HS-27A (cell line): ENCODE measurements at places on chromosomes 1 and 21.

GRCh38 chr1:184865831-184866230 is 108.5 kb downstream of the NIBAN1 start:
- DNase-seq = no peak

GRCh38 chr21:45747233-45747766 is 103.8 kb downstream of the PCBP3 start:
- no peak for DNase-seq

DNA sequence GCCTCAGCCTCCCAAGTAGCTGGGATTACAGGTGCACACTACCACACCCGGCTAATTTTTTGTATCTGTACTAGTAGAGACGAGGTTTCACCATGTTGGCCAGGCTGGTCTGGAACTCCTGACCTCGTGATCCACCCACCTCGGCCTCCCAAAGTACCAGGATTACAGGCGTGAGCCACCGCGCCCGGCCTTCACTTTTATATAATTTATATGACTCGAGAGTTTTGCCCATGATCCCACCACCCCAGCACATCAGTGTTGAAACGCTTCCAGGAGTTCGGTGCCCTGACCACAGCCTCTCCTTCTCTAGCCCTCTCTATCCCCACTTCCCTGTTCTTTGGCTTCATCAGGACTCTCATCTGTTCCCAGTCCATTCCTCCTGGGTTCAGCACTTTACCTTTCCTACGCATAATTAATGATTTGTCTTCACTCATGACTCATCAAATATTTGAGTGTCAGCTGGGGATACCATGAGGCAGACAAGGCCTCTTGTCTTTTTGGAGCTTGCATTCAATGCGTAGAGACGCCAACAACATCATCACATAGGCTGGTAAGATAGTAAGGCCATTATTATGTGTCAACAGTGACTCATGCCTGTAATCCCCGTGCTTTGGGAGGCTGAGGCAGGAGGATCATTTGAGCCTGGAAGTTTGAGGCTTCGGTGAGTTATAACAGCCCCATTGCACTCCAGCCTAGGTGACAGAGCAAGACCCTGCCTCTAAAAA is 1.4 kb downstream of the PMF1 start:
- no peak for DNase-seq

- DNase-seq = no peak
Observed at GRCh38 chr1:42419126-42419821, 36.5 kb downstream of the ZMYND12 start.

- no peak for DNase-seq
Observed at GRCh38 chr1:167344112-167344511, 123.4 kb downstream of the POU2F1 start.

DNA sequence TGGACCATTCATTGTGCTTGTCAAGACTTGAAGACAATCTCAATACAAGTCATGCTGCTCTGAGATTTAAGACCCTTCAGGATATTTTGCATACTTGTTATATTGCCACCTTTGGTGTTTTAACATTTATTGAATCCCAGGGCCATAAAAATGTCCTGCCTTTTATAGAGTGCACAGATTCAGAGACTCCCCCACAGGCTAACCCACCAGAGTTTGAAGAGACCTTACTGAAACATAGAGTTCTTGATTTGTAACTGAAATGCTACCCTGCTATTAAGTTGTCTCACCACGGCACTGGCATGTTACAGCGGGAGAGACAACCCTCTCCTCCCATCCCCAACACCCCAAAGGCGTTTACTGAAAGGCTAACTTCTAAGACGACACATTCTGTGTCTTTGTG is 313.9 kb upstream of the USP24 start:
- DNase-seq = no peak

DNA sequence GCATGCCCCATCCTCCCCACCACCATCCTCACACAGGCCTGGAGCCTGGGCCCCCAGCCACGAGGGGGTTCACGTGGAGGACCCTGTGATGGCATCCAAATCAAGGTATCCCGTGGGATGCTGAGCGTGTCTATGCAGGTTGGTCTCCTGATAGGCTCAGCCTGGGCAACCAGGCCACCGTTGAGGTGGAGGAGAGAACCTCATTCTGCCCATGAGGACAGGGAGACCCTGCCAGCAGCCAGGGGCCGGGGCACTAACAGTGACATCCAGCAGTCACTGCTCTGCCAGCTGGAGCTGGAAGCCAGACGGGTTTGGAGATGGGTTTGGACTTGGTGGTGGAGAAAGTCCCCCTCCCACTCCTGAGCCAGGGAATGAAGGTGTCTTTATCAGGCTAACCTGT is 582.8 kb downstream of the MATN1 start:
- DNase-seq = no peak

- DNase-seq = no peak
Observed at GRCh38 chr21:33189824-33190223, 39.9 kb upstream of the IFNAR2 start.

GRCh38 chr1:154574716-154575115 is 7.1 kb downstream of the CHRNB2 start:
- no peak for DNase-seq

DNA sequence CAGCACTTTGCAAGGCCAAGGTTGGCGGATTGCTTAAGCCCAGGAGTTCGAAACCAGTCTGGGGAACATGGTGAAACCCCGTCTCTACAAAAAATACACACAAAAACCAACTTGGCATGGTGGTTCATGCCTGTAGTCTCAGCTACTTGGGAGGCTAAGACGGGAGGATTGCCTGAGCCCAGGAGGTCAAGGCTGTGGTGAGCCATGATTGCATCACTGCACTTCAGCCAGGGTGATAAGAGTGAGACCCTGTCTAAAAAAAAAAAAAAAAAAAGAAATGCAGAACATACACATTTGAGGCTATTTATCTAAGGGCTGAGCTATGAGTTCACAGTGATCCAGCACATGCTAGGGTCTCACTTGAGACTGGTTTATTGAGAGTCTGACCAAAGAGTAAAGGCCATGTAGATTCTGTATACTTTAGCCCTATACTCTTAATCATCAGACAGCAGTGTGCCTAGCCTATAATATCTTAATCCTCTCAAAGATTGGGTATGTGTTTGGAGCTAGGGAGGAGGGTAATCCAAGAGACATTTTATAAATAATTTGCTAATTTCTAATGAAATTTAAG is 23.9 kb downstream of the RNF2 start:
- DNase-seq = no peak

- DNase-seq = peak; percentile 75
Observed at GRCh38 chr1:180502361-180503279, at the start of gene ACBD6. Gene ACBD6, minus strand, starts transcription at chr1:180502577. Its CDS starts 311 bp downstream, at chr1:180502266.

GRCh38 chr1:58586271-58586670 is 9.2 kb upstream of the TACSTD2 start:
- no peak for DNase-seq

DNA sequence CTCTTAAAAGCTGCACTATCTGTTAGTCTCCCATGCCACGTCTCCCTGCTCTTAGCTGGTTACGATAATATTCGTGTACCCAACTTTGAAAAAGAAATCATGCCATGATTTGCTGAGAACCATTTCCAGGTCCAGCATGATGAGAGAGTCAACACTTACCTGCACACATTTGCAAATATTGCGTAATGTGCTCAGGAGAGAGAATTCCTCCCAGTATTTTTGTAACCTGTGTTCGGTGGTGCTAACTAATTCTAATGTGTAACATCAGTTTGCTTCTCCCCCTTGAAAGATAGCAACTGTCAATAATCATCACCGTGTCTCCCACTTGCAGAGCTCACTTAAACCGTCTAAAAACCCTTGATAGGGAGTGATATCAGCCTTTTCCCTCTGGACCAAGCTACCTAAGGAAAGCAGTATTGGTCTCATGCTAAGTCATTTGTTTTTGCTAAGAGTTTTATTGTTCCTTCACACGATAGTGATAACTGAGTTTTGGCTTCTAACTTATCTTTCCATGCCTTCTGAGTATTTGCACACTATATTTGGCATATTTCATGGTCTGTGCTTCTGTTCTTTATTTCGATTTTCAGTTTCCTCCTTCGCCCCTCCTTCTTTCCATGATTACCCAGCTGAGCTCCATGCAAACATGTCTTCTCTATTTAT is 61.1 kb upstream of the IRF2BP2 start:
- no peak for DNase-seq

DNA sequence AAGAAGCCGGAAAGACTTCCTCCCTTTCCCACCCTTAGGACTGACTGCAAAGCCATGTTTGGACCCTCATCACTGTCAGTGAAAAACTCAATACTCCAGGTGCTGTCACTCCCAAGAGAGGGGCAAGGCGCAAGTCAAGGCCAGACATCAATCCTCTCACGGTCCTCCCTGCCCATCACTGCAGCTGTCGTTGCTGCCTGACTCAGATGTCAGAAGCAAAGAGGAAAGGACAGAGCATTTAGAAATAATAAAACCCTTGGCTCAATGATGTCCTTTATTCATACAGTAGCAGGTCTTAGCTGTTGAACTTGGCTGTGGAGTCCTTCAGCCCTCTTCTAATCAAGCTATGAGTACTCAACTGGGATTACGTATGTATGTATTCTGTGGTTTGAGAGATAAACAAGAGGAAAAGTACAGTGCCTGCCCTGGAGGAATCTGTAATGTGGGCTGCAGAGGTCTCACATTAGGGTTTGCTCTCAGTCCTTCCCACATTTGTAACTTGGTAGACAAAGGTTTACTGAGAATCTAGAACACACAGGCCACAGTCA is 13.5 kb downstream of the SUSD4 start:
- DNase-seq = no peak

GRCh38 chr21:34980423-34981115 is 68.5 kb downstream of the RUNX1 start:
- no peak for DNase-seq

GRCh38 chr1:938088-938683 is 14.5 kb downstream of the SAMD11 start:
- no peak for DNase-seq

DNA sequence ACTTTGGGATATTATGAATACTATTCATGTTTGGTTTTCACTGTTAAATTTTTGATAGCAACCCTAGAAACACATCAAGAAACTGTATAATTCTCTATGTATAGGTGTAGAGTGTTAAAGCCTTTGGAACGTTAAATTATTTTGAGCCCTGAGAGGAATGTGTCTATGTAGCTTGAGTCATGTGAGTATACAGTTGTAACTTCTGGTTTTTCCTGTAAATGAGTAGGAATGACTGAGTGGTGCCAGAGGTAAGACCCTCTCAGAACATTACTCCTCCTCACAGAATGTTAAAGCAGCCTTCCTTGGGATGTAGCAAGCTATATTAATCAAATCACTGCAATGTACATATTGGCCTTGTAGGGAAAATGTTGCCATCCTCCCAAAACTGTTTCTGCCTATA is 69.0 kb downstream of the C1orf21 start:
- no peak for DNase-seq

DNA sequence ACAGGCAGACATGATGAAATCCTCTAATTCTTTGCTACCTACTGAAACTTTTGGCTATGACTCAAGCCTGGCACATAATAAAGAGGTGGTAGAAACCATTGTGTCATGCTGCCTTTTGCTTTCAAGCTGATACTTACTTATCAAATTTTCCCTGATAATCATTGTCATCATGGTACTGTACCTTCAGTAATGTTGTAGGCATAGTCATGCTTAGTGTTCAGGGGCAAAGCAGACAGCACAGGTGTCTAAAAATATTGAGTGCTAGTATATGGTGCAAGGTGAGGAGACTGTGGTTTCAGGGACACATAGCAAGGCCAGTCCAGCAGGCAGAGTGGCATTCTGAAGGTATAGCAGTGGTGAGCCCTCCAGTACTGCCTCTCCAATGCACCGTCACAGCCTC is 226.9 kb upstream of the DEPDC1 start:
- DNase-seq = no peak

DNA sequence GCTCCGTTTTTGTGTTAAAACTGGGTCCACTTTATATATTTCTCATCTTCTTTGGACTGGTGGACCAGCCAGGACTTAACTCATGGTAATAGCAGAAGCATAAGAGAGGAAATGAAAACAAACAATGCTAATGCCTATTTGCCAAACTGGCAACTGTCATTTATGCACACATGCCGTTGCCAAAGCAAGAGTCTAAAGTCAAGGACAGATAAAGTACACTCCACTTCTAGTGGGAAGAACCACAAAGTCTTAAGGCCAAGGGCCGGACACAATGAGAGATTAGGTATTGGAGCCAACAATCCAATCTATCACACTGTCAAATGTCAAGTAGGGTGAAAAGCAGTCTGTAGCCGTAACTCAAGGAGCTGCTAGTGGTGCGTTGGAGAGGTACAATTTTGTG is 157.7 kb downstream of the LYPLAL1 start:
- DNase-seq = no peak

DNA sequence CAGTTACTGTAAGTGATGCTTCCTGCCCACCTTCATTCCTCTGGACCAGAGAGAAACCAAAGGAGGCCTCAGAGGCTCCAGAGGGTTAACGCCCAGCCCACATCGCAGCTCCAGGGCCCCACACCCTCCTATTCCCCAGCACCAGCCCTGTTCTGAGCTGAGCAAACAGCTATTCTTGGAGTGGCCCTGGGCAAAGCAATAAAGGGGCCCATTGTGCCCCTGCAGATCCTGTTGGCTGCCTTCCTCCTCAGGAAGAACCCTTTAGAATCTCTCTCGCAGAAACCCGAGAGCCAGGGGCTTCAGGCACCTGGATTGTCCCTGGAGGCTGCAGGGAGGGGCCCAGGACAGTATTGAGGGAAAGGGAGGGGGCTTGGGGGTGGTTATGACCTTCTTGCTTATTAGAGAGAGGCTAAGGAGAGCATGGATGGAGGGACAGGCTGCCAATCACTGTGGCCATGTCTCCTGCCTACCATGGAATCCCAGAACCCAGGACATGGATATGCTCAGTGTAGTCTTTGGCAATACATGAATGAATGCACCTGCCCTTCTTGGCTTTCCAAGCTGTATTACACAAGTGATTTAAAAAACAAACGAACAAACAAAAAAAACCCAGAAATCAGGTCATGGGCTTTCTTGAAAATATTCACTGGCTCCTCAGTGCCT is 9.2 kb downstream of the PADI2 start:
- DNase-seq = no peak

- DNase-seq = no peak
Observed at GRCh38 chr1:154170547-154171222, 15.8 kb upstream of the NUP210L start.
